Hepatocyte (in vitro differentiated cells): ENCODE measurements at places on chromosomes 7 and 10. TPM values are rescaled to one million over a fixed set of nuclear protein-coding genes. Genes with fewer than 3 reads are reported as not detected.
A peak's percentile ranks its signal among the peaks of the same experiment; 100 is the strongest.

- H3K36me3 ChIP-seq = no peaks in the 10 kb centered on the region
- no peaks in the 10 kb centered on the region for H3K27me3 ChIP-seq
- H3K4me3 ChIP-seq = no peak overlapping the region
These were observed 73.4 kb downstream of the CAV1 start for GRCh38 chr7:116598278-116598677.

DNA sequence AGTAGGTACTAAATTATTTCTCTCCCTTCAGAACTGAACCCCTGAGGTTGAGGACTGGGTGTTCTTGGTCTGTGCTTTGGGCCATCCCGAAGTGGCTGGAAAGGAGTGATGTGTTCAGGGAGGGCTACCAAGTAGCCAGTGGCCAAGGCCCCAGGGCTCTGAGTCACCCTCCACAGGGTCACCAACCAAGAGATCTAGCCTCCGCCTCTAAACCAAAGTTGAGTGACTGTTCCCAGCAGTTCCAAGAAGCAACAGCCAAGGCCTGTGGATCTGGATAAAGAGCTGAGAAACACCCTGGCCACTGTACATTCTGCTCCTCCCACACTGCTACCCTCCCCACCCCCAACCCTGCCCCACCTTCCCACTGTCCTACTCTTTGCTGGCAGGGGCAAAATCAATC is 35.5 kb upstream of the KCNMA1 start:
- no peaks in the 10 kb centered on the region for H3K27me3 ChIP-seq
- no peaks in the 10 kb centered on the region for H3K4me1 ChIP-seq
- DNase-seq = no peak
- H3K36me3 ChIP-seq = no peaks in the 10 kb centered on the region

- no peaks in the 10 kb centered on the region for H3K4me1 ChIP-seq
- no peak overlapping the region for H3K4me3 ChIP-seq
- no peak for DNase-seq
- H3K27ac ChIP-seq = no peak overlapping the region
- H3K27me3 ChIP-seq = no peaks in the 10 kb centered on the region
These were observed 97.2 kb upstream of the LYZL1 start for GRCh38 chr10:29191674-29192073.

DNA sequence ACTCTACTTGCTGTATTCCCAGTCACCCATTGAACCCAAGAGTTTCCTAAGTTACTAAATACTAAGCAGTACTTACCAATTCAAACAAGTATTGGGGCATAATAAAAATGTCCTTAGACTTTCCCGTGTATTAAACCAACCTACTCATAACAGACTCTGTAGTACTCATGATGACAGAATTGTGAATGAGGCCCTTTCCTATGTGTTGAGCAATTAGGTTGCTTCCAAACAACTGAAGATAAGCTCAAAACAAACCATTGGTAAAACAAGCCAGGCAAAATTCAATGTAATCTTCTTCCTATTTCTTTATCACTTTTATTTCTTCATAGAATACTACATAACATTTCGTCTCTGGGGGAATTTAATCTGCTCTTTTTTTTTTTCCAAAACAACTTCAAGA is 106.5 kb upstream of the ANK3 start:
- H3K27me3 ChIP-seq = no peaks in the 10 kb centered on the region
- DNase-seq = no peak
- H3K4me1 ChIP-seq = no peaks in the 10 kb centered on the region
- no peak overlapping the region for H3K27ac ChIP-seq
- no peak overlapping the region for H3K4me3 ChIP-seq

DNA sequence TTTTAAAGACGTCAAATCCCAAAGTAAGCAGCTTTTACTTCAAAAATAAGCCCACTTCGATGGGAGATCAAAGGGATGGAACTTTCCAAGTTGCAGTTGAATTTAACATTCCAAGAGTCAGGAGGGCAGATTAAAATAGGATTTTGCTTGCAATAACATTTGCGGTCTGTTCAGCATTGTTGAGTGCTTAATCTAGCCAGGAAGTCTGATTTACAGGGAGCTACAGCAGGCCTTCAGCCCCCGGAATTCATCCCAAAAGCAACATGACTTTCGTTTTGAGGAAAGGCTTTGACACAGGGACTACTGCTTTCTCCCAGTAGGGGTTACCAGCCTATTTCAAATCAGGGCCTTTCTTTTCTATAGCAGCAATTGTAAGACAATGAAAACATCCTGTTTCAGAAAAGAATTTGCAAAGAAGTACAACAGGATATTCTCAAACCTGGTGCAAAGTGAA is 279.6 kb upstream of the PITRM1 start:
- DNase-seq = peak; percentile 49
- no peaks in the 10 kb centered on the region for H3K27me3 ChIP-seq
- no peaks in the 10 kb centered on the region for H3K36me3 ChIP-seq
- peak overlapping the region; percentile 85 for H3K27ac ChIP-seq
- no peak overlapping the region for H3K4me3 ChIP-seq

DNA sequence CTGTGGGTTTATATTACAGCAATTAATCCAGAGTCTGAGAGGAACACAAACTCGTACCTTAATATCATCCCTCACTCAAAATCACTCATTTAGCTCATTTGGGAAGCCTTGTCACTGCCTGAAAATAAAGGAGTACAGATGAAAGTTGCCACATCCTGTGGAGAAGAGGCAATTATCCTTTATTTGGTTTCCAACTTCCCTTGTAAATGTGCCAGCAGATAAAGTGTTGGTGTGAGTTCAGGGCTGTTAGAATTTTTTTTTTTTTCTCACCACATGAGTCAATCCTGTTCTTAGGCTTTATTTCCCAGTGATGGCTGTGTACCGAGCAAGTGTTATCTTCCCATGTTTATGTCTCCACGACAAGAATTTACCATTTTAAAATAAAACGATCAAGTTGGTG is 99.0 kb upstream of the SMIM30 start:
- no peak for DNase-seq
- no peak overlapping the region for H3K27ac ChIP-seq
- H3K4me1 ChIP-seq = no peaks in the 10 kb centered on the region
- no peaks in the 10 kb centered on the region for H3K27me3 ChIP-seq
- H3K4me3 ChIP-seq = no peak overlapping the region

DNA sequence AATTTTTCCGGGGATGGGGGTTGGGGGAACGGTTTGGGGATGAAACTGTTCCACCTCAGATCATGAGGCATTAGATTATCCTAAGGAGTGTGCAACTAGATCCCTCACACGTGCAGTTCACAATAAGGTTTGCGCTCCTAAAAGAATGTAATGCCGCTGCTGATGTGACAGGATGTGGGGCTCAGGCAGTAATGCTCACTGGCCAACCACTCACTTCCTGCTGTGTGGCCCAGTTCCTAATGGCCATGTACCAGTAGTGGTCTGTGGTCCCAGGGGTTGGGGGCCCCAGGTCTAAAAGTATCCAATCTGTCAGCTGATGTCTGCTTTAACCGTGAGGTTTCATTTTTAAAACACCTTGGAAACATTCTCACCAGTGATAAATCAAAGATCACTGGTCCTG is 2.2 kb downstream of the STN1 start:
- H3K4me1 ChIP-seq = peaks cover 27% of the 10 kb centered on the region
- H3K4me3 ChIP-seq = no peak overlapping the region
- no peaks in the 10 kb centered on the region for H3K36me3 ChIP-seq

- H3K4me3 ChIP-seq = no peak overlapping the region
- DNase-seq = no peak
- H3K27me3 ChIP-seq = no peaks in the 10 kb centered on the region
- H3K36me3 ChIP-seq = no peaks in the 10 kb centered on the region
- no peak overlapping the region for H3K27ac ChIP-seq
- H3K4me1 ChIP-seq = no peaks in the 10 kb centered on the region
These were observed 47.5 kb downstream of the CARD11 start for GRCh38 chr7:2996141-2996540.

DNA sequence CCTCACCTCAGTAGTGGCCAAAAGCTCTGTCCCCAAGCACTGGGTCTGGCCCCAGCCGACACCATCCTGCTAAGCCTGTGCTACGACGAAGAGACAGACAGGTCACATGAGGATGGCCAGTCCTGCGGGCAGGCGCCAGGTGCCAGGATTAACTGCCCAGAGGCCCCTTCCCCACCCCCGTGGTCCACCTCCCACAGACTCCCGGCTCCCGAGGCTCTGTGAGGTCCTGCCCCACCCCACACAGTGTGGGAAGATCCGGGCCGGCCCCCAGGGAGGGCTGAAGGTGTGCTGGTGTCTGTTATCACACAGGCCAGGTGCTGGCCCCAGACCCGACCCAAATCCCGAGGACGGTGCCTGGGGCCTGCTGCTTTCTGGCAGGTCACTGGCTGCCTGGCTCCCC is 27.2 kb downstream of the CYP2W1 start:
- no peak overlapping the region for H3K4me3 ChIP-seq
- H3K27ac ChIP-seq = no peak overlapping the region
- DNase-seq = no peak
- peaks cover 8% of the 10 kb centered on the region for H3K4me1 ChIP-seq

DNA sequence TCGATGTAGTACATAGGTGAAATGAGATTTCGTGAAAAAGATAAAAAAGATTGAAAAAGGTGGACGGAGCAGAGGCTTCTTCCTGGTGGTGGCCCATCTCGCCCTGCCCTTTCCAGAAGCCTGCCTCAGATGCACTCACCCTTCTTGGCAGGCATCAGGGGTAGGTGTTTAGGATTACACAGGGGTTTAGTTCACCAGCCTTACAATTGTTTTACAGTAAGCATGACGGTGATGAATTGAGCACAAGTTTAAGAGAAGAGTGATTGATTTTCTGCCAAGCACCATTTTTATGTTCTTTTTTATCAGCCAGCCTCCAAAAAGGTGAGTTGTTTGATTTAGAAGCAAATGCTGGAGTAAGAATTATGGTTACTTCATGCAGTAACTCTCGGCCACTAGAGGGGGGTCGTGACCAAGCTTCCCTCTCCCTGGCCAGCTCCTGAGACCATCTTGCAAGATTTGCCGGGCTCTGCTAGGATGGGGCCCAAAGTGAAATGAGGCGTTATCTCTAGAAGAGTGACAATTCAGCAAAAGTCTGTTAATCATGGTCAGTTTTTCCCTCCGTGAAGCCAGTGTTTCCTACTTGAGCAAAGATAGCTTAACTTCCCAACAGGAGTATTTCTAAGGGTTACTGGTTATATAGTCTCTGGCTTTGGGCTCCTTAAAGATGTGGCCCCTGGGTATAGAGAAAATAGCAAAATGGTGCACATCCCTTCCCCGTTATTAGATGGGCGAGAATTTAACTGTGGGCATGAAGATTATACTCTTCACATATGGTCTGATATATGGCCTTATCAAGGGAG is 228.8 kb downstream of the BMPER start:
- no peak overlapping the region for H3K27ac ChIP-seq
- H3K4me3 ChIP-seq = no peak overlapping the region
- no peaks in the 10 kb centered on the region for H3K4me1 ChIP-seq
- no peaks in the 10 kb centered on the region for H3K27me3 ChIP-seq
- H3K36me3 ChIP-seq = no peaks in the 10 kb centered on the region

- no peak overlapping the region for H3K4me3 ChIP-seq
- peaks cover 39% of the 10 kb centered on the region for H3K4me1 ChIP-seq
- H3K27ac ChIP-seq = no peak overlapping the region
- H3K27me3 ChIP-seq = no peaks in the 10 kb centered on the region
- DNase-seq = no peak
These were observed 64.4 kb downstream of the EGFR start for GRCh38 chr7:55083206-55083605.

DNA sequence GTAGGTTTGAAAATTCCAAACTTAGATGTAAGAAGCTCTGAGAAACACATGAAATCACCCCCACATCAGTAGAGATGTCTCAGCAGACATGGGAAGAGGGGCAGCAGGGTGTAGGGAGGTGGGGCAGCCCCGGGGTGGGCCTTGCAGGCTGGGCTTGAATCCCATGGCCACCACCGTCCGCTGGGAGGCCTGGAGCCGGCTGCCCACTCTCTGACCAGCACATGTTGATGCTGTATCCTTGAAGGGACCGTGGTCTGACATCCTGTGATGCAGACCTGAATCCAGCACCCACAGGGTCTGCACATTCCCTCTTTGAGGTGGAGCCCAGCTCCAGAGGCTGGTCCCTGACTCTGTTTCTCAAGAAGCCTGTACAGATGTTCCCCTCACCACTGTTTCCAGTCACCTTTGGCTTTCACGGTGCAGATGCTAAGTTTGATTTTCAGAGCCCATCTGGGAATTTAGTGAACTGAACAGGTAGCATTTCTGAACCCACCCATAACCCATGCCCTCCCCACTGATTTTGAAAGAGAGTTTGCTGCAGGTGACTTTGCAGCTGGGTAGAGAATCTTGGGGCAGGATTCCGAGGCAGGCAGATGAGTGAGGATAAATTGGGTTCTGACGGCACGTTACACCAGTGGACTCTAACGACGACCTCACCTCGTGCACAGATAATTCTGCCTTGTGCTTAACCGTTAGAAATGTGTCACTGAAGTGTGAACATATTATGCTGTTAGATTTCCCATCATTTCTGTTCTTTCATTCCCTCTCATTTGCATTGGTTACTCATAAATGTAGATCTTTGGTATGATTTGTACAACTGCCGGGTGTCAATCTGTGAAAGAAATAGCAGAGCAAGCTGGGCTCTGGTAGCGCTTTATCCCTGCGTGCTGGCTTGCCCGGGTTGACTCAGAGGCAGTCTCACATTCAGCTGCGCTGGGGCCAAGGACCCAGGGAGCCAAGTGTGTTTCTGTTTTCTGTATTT is 45.7 kb downstream of the IKZF1 start:
- no peaks in the 10 kb centered on the region for H3K4me1 ChIP-seq
- peaks cover 3% of the 10 kb centered on the region for H3K27me3 ChIP-seq
- no peak overlapping the region for H3K4me3 ChIP-seq
- no peak overlapping the region for H3K27ac ChIP-seq
- DNase-seq = no peak

GRCh38 chr10:86359954-86360353 is 6.6 kb downstream of the GRID1 start:
- H3K4me1 ChIP-seq = peaks cover 23% of the 10 kb centered on the region
- no peak for DNase-seq
- no peak overlapping the region for H3K27ac ChIP-seq
- H3K27me3 ChIP-seq = peaks cover 34% of the 10 kb centered on the region
- H3K36me3 ChIP-seq = no peaks in the 10 kb centered on the region

GRCh38 chr10:50554995-50555568 is 68.7 kb downstream of the SGMS1 start:
- no peaks in the 10 kb centered on the region for H3K36me3 ChIP-seq
- no peak overlapping the region for H3K27ac ChIP-seq
- no peak for DNase-seq
- peaks cover 27% of the 10 kb centered on the region for H3K4me1 ChIP-seq

- H3K36me3 ChIP-seq = no peaks in the 10 kb centered on the region
- no peaks in the 10 kb centered on the region for H3K27me3 ChIP-seq
- peak overlapping the region; percentile 48 for H3K27ac ChIP-seq
- no peak overlapping the region for H3K4me3 ChIP-seq
- DNase-seq = peak; percentile 16
- H3K4me1 ChIP-seq = peaks cover 19% of the 10 kb centered on the region
These were observed 187.0 kb upstream of the GHITM start for GRCh38 chr10:83952314-83952713.

GRCh38 chr7:69605070-69605469 is 6.8 kb downstream of the AUTS2 start:
- H3K4me3 ChIP-seq = no peak overlapping the region
- no peaks in the 10 kb centered on the region for H3K36me3 ChIP-seq
- peaks cover 19% of the 10 kb centered on the region for H3K4me1 ChIP-seq
- no peak overlapping the region for H3K27ac ChIP-seq
- DNase-seq = no peak

PALS2 gene
- total RNA-seq = 74.9 and 84.5 TPM in 2 replicates

LYZL1 gene
- total RNA-seq = not detected in 2 replicates

HOGA1 gene
- total RNA-seq = 4.5 and 5.8 TPM in 2 replicates

NOS3 gene
- total RNA-seq = 8.1 and 9.8 TPM in 2 replicates

AGR2 gene
- total RNA-seq = 117 and 178 TPM in 2 replicates

TET1 gene
- 10.4 and 13.6 TPM in 2 replicates for total RNA-seq
